ENCODE measurements at places on chromosomes 1 and 21.

DNA sequence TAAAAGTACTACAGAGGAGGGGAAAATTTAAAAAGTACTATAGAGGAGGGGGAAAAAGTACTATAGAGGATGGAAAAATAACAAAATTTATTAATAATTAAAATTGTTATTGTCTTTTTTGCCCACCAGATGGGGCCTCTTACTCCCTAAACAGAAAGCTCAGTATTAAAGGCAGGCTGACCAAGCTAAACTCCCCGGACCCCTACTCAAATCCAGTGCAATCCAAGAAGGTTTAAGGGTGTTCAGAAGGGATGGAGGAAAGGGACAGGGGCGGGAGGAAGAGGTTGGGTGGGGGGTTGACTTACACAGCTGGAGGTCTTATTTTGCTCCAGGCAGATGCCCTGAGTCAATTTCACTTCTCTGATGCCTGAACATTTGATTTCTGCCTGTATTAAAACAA, 13.7 kb downstream of the CD34 start:
- DNase-seq = no peak

DNA sequence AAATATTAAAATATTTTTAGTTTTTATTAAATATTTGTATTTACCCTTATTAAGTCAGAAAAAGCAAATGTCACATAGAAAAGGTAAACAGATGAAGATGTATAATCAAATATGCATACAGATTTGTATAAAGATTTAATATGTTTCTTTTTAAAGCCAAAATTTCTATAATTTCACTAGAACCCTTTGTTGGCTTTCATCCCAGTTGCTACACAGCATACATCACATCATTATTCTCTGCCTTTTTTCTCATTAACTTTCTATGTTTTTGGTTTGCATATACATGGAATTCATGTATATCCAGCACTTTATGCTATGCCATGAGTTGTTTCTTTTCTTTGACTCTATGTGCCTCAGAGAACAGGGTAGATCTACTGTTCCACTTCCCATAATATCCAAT, 957.9 kb upstream of the ADGRL2 start:
- no peak for DNase-seq

- no peak for DNase-seq
These were observed 8.2 kb downstream of the TNN start for GRCh38 chr1:175075572-175076568.

DNA sequence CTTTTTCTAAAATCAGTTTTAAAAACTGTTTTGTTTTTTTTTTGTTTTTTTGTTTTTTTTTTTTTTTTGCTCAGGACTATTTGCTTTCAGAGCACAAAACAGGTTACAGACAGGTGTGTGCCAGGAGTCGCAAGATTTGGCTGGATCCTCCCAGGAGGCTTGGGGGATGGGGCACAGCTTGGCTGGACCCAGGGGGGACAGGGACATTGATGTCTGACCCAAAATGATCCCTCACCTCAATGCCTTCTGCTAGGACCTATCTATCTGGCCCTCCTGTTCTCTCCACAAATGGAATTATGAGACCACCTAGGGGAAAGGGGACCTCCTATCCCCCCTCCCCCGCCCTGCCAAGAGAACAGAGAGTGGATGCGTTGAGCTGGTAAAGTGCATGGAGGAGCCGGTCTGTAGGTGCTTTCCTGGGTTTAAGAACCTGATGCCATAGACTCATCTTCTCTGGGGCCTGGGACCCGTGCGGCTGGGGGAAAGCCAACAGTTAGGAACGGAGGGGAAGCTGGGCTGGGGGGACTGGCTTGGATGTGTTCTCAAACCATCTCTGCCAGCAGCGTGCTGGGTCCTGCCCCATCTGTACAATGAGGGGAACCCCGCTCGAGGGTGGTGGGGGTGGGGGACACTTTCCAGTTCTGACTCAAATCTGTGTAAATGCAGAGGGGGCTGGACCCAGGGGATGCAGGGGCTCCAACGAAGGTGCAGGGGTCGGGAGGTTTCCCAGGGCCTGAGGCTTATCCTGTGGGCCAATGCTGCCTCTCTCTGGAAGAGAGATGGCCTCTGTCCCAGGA, 28.9 kb downstream of the RUNX3 start:
- no peak for DNase-seq

DNA sequence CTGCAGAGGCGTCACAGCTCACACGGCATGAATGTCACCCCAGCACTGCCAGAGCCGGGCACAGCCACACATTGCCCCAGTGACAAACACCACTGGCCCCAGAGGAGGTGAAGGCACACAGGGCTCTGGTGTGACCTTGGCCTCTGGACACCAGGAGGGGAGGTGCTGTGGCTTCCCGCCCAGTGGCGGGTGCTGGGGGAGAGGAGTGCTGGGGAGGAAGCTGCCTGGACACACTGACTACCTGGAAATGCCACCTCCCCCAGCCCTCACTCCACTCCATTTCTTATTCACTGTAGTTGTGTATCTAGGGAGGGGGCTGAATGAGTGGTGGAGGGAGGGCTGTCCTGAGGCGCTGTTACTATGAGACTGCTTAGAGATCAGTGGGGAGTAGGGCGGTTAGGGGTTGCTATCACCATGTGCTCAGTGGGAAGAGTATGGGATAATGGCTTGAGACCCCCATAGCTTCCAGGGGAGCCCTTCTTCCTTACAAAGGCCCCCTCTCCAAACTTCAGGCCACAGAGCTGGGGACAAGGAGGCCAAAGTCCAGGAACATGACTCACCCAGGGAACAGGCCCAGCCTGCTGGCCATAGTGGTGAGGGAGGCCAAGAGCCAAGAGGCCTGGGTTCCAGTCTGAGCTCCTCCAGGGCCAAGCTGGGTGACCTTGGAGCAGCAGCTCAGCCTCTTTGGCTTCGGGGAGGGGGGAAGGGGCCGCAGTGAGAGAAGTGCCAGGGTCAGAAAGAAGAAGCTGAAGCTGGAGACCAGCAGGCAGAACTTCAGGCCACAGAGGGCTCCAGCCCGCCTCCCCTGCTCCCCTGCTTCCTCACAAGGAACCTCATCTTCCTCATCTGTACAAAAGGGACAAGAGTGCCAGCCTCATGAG, 40.1 kb downstream of the AHDC1 start:
- DNase-seq = no peak

DNA sequence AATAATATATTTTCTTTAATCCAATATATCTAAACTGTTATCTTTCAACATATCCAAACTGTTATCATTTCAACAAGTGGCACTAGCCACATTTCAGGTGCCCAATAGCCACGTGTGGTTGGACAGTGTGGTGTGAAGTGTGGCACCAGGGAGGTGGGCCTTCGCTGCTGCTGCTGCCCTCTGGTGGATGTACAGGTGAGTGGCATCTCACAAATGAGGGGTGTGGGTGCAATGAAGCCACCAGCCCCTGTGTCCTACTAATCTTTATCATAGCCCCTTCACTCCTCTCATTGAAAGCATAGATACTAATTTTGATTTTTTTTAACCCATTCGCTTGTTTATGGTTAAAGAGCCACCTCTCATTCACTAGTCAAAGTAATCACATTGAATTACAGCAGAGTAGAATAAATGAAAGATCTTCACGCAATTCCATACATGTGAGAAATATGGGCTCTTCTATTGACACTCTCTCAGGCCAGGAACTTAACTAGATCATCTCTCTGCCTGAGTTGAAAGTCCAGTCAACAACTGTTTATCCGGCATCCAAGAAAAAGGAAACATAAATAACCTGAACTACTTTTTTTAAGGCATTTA, 499.2 kb downstream of the OMA1 start:
- no peak for DNase-seq

DNA sequence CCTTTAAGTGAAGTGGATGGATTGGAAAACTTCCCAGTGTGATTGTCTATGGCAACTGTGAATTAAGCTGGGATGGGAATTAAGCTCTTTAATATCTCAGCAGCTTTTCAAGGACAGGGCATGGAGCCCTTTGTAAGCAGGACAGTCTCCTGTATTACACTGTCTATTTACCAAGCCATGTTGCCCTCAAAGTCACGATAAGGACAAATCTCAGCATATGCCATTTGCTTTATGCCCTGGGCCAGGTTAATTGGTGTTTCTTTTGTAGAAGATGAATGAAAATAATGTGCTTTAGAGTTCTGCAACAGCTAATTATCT, 17.6 kb downstream of the UTP25 start:
- no peak for DNase-seq

DNA sequence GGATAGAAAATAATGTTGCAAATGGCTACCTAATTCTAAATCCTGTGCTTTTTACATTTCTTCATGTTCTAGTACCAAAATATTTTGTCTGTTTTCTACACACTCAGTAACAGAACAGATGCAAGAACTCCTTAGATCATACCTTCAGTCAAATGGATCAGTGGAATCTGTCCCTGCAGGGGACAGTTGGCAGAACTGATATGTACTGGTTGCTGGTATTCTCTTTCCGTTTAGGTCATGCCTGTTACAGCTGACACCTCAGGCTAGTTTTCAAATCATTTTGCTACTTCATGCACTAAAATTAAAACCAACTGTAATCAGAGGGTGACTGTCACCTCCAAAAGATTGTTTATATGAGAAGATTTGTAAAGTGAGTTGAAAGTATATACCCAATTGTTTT, 109.2 kb downstream of the TNNI3K start:
- DNase-seq = no peak

DNA sequence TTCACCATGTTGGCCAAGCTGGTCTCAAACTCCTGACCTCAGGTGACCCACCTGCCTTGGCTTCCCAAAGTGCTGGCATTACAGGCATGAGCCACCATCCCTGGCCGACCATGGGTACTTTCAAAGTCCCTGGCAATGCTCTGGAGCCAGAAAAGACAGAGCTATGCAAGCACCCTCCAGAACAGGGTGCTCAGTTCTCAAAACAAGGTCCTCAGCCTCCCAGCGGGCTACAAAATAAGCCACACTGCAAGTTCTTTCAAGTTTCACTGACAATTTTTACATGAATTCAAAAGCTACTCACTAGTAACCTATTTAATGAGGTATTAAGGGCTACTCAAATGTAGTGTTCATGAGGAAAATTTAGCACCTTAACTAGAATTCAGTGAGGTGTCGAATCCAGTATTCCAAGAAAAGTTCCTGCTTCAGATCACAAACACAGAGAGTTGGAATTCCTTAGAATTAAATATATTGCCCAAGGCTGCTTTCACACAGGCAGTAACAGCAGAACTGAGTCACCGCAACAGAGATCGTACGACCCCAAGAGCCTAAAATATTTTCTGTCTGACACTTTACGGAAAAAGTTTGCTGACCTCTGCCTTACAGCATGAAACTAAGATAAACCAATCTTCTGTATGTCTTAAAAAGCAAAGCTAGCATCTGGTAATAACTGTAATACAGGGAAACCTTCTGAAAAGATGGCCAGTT, 60.7 kb downstream of the HSF2BP start:
- no peak for DNase-seq

DNA sequence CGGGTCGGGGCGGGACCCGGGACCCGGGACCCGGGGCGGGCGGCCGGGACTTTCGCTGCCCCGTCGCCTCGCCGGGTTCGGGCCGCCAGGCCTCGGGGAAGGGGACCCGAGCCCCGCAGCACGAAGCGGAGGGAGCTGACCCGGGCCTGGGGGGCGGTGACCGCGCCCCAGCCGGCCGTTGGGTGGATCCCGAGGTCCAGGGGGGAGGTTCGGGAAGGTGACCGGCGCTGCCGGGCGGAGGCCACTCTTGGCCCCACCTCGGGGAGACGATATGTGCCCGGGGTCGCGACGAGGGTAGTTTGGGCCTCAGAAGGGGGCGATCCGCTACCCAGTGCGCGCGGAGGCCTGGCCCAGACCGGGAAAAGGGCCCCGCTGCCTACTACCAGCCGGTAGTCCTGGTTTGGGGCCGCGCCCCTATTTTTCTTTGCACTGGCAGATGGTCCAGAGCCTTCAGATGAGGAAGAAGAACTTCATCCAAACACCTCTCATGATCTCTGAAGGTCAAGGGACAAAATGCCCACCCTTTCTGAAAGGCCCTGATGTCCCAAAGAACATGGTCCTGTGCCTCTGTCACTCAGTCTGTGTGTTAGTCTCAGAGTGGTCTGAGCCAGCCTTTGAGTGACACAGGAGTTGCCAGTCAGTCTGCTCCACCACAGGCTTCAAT, 766 bp downstream of the AGO4 start:
- peak; percentile 19 for DNase-seq

DNA sequence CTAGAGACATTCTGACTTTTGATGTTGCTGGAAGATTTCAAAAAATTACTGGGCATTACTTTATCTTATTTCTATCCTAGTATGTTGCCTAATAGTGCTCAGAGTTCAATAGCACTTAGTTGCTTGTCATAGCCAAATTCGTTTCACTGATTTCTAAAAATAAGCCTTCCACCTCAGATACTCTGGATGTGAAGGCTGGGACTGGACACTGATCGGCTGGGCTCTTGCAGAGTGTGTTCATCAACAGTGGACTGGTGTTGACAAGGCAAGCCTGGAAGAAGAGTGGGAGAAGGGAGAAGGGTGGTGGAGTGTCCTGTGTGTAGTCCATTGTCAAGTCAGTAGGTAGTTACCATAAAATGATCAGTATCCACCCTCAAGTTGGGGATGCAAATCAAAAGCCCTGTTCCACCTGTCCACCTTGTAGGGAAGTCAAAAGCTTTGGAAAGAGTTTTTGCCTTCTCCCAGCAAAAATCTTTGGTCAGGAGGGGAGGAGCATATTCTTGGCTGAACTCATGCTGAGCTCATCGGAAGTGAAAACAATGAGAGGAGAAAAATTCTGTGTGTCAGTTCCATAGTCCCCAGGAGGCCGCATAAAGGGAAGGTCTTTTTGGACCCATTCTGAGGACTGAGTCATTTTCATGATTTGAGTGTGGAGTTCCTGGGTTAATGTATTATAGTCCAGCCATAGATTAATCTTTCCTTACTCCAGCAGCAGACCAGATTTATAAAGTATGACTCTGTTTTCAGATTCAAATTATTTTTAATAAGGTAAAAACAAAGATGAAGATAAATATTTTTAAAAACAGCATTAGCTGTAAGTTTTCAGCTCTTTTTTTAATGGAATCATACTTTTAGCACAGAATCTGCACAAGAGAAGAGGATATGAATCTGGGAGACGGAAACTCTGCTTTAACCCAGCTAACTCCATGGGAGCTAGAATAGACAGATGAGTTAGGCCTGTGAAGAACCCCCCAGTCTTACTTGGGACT, 99.5 kb upstream of the BMP8A start:
- DNase-seq = no peak

- no peak for DNase-seq
These were observed 1.9 kb downstream of the GALE start for GRCh38 chr1:23798662-23799142.

Measured in renal pelvis (tissue), 12 donors.